Vagina (tissue), 2 donors: ENCODE measurements at places on chromosomes 1 and 21. TPM values are rescaled to one million over a fixed set of nuclear protein-coding genes. Genes with fewer than 3 reads are reported as not detected.

BLACAT1 gene
- total RNA-seq: 0.98 TPM

- DNase-seq: no peak
These were observed 3.2 kb downstream of the ATP1B1 start for GRCh38 chr1:169109561-169110134.

DNA sequence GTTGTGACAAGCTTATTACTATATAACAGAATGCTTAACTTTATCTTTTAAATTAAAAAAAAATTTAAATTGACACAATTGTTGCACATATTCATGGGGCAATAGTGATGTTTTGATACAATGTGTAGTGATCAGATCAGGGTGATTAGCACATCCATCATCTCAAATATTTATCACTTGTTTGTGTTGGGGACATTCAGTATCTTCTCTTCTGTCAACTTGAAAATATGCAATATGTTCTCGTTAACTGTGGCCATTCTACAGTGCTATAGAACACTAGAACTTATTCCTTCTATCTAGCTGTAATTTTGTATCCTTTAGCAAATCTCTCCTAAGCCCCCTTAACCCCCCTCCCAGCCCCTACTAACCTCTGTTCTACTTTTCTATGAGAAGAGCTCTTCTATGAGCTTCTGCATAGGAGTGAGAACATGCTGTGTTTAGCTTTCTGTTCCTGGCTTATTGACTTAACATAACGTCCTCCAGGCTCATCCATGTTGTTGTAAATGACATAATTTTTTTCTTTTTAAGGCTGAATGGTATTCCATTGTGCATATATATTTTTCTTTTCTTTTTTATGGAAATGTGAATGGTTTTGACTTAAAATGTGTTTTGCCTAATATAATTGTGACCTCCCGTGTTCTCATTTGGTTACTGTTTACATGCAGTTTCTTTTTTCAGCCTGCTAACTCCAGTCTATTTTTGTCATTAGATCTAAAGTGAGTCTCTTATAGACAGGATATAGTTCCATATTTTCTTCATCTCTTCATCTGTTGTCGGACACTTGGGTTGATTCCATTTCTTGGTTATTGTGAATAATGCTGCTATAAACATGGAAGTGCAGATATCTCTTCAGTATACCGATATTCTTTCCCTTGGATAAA lies 23.8 kb downstream of the CEP350 start:
- DNase-seq: no peak

- DNase-seq: no peak
These were observed 705 bp downstream of the UROD start for GRCh38 chr1:45012639-45013278.

- no peak for DNase-seq
These were observed 376.9 kb downstream of the USH2A start for GRCh38 chr1:216046336-216046735.

PRRX1 gene
- total RNA-seq: 108 TPM

- no peak for DNase-seq
These were observed 479.9 kb upstream of the BRINP3 start for GRCh38 chr1:190957565-190957964.

GRCh38 chr1:30982937-30983336 lies 74.4 kb upstream of the SDC3 start:
- DNase-seq: no peak
